Activated naive CD4-positive, alpha-beta T cell (primary cell): ENCODE measurements at places on chromosomes 5 and 9.

GRCh38 chr5:31096238-31096865 is 97.1 kb upstream of the CDH6 start:
- no peak for DNase-seq

DNA sequence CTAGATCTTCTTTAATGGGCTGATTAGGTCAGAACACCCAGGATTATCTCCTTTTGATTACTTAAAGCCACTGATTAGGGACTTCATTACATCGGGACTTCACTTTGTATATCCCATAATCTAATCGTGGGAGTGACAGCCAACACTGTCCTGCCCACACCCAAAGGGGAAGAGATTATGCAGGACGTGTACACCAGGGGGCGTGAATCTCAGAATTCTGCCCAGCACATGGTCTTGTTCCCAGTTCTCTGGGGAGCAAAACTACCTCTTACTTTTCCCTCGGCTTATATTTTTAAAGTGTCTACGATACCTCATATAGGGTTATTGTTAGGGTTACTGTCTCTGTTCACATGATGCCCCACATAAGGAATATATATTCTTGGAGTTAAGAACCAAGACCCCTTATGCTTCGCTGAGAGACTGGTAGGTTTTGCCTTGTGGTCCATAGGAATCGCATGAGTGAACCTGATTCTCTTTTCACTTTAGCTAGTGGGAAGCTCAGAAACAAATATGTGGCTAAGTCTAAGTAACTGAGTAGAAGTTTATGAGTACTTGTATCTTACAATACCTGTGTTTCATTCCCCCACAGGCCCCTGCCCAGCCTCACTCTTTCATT is 192.7 kb downstream of the GNA14 start:
- DNase-seq, result no peak

GRCh38 chr5:142736247-142736632 is 33.9 kb upstream of the ARHGAP26 start:
- no peak for DNase-seq

- no peak for DNase-seq
Measured at GRCh38 chr9:126721564-126721981, 83.3 kb upstream of the ZBTB43 start.

DNA sequence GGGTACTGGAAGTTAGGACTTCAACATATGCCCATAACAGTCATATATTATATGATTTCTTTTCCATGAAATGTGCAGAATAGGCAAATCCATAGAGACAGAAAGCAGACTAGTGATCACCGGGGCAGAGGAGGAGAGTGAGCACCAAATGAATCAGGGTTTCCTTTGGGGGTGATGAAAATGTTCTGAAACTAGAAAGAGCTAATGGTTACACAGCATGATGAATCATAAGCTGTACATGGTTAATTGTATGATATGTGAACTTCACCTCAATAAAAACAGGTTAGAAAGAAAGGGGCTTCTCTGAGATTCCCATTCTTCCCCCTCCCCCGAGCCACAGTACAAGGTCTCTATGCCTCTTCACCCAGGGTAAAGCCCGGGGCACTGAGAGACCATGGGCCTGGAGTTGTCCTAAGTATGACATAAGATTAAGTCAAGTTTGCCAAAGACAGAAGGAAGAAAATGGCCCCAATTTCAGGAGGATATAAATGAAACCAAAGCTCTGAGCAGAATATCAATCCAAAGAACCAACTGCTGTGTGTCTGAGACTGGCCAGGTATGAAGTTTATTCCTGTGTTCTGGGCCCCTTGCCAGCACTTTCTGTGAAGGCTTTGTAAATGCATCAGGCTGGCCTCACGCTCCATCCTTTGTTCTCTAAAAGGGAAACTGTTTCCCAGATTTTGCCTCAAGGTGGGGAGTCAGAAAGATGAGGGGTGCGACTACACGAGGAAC is 243.8 kb downstream of the CDK5RAP2 start:
- no peak for DNase-seq
